A549 (cell line): ENCODE measurements at places on chromosomes 2 and 18.

- DNase-seq = no peak
Observed at GRCh38 chr2:109689182-109689930, 75.2 kb downstream of the SOWAHC start.

DNA sequence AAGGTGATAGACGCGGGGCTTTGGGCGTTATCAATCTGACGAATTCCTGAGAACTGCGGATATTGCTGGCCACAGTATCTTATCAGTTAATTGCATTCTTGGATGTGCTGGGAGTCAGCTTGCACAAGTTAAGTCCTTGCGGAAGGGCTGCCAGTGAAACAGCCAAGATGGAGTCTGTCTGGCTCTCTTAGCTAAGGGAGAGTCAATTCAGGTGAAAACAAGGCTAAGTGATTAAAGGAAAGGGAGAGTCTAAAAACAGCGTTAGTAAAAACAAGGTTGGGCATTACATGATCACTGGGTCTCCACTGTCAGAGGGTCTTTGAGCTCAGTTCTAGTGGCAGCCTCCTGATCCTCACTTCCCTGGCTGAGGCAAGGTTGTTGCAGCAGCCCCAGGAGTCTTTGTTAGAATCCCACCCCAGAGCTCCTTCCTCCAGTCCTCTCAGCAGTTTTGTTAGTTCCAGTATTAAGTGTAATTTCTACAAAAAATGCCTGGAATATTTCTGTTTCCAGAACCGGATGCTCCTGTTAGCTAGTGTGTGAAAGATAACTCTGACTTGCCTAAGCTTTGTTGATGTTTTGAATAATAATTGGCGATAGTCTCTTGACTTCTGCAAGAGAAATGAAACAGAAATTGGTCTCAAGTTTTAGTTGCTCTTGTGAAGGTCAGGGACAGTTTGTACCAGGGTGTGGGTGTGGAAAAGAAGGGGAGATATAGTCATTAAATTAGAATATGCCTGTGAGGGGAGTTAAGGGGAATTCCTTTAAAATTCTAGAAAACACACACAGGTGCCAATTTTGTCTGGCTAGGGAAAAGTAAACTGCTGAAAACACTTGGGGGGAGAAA, 10.6 kb downstream of the CFLAR start:
- no peak for DNase-seq

DNA sequence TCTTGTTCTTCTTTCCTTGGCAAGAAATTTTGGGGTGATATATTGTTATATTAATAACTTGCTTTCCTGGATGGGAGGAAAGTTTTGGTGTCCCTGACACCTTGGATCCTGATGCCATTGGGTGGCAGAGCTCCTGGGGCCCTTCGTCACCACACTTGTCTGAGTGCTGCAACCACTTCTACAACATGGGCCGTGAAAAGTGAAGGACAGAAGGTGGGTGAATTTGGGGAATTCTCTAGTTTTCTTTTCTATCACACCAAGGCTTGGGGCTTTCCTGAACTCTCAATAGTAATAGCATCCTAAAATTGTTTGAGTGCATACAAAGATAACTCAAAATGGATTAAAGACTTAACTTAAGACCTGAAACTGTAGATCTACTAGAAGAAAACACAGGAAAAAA, 10.0 kb downstream of the ACOXL start:
- no peak for DNase-seq

DNA sequence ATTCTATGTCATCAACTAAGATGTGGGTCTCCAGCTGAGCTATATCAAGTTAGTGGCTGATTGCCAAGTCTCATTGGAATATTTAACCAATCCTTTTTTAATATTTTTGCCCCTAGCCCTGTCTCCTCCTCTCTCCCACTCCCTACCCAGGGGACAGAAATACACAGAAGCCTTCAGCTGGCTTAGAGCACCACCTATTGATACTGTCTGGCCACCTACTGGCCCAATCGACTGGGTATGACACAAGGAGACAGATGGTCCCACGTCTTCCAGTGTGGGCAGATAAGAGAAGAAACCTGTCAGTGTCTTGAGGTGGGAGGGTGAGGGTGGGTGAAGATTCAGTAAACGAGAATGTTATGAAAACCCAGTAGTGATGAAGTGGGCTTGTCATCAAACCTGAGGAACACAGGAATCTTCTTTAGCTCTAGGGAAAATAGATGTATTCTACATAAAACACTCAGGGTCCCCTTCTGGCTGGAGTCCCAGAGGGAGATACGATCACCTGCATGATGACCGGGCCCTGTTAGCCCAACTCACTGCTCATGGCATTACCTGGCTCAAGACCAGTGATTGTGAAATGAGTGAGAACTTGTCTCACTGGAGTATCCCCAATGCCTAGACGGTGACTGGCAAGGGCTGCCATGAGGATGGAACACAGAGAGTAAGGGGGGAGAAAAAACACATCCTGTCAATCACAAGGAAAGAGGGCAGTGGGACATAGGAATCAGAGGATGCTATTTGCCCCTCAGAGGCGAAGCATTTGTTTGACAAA, 26.7 kb downstream of the POLR1A start:
- no peak for DNase-seq

GRCh38 chr2:118459426-118459825, 371.2 kb downstream of the INSIG2 start:
- no peak for DNase-seq

DNA sequence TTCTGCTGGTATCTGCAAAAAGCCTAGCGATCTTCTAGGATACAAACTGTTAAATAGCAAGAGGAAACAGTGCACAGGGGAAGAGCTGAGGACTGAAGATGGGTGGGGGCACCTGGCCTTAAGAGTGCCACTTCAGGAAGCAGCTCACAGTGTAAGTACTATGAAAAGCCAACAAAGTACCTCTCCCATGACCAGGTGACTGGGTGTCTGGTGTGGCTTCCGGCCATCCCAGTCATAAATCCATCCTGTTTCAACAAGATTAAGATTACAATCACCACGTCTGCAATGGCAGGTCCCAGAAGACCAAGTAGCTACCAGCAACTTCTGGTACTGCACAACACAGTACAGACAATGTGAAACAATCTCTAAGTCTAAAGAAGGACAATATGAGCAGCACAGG, 15.9 kb downstream of the ERFE start:
- DNase-seq = no peak

GRCh38 chr2:241947876-241948275, 78.3 kb downstream of the RTP5 start:
- DNase-seq = no peak

DNA sequence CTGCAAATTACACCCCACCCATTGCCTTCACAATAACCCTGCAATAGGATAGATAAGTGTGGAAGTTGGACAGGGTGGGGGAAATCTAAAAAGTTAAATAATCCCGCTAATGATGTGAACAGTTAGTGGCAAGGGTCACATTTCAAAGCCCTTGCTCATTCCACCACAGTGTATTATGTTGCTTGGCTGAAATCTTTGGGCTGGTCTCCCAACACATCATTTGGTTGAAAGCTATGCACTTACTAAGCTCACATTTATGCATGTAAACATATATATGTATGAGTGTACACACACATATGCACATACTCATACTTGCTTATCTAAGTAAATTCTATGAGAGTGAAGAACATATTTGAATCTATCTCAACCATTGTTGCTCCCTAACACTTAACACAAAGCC, 197.8 kb downstream of the RDH14 start:
- DNase-seq = no peak
